Cardiac muscle cell (in vitro differentiated cells and primary cell): ENCODE measurements at places on chromosomes 16 and 17.
A peak's percentile ranks its signal among the peaks of the same experiment; 100 is the strongest.

DNA sequence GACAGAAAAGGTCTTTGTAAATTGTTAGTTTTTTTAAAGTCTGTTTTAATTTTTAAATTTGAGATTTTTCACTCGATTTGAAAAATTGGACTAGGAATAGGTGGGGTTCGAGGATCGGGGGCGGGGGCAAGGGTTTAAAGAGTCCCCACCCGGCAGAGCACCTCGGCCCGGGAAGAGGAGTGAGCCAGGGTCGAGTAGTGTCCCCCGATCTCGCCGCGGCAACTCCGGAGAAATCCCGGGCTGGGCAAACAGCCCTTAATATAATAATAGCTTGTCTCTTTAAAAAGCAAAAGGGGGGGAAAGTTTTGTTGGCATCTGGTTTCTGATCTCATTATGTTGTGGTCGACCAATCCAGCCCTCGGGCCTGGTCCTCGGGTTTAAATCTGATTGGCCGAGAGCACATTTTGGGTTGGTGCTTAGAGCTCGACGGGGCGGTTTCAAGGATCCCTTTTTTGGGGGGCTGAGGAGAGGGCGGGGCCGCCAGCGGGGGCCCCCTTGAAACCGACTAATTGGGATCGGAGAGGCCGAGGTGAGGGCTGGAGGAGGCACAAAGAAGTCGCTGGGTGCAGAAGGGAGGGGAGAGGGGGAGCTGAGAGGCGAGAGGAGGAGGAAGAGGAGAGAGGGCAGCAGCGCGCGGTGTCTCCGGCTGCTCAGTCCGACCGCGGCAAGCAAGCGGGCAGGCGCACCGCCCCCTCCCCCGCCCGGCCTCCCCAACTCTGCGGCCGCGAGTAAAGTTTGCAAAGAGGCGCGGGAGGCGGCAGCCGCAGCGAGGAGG, at the start of gene FZD2:
TSS of gene FZD2 (plus strand) at position 653 of the 775 bp plus-strand sequence. CDS start 205 bp downstream, outside the sequence.
- peak; percentile 95 for DNase-seq

DNA sequence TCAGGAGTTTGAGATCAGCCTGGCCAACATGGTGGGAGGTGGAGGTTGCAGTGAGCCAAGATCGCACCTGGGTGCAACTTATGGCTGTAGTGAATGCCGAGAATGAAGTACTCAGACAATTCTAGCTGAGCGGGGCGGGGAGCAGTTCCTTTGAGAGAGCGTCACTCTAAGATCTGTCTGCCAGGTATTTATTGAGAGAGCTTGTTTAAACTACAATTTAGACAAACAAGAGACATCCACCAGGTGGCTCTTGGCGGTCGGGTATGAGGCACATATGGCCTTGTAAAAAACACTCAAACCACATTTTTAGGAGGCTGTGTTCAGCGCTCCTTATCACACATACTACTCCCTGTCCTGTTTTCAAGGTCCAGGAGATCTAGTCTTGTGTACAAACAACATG, 40.6 kb upstream of the CDH1 start:
- no peak for DNase-seq

DNA sequence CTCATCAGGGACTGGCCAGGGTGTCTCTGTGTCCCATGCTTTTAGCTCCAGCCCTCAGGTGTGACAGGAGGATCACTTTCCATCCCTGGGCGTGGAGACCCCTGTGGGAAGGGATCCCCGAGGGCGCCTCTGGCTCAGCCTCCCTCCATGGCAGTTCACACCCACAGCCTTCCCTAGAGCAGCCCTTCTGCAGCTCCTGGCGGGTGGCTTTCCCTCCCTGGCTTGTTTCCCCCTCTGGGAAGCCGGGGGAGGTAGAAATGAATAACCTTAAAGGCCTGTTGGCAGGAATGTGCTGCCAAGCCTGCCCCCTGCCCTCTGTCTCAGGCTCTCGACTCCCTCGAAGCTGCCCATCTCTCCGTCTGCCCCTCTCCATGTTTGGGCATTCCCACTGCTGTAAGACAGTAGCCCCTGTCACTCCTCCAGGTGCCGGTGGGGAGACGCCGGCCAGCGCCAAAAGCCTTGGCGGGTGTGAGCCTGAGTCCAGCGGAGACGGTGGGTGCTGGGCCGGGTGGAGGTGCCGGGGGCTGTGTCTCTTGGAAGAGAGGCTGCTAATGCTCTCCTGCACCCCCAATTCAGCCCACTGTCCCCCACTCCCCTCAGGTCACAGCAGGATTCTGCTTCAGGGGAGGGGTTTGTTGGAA, 2.1 kb upstream of the ATP2A1 start:
- DNase-seq = no peak

DNA sequence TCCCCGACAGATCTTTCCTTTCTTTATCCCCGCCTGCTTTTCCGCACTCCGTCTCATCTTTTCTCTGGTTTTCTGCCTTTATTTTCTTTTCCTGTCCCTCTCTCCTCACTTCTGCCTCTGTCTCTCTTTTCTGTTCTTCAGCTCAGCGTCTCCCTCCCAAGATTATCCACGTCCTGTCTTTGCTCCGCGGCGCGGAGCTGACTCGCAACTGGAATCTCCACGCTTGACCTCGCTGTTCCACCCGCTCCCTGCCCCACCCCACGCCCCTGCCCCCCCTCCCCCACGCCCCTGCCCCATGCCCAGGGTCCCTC, 4.9 kb upstream of the LHX1 start:
- no peak for DNase-seq

GRCh38 chr16:15457958-15458357, 23.6 kb downstream of the BMERB1 start:
- DNase-seq = no peak

GRCh38 chr17:39016193-39017153, 49.3 kb upstream of the FBXO47 start:
- peak; percentile 68 for DNase-seq

GRCh38 chr17:64515419-64515818, 8.6 kb downstream of the CEP95 start:
- DNase-seq = no peak
